ENCODE measurements at places on chromosomes 2 and 18.

DNA sequence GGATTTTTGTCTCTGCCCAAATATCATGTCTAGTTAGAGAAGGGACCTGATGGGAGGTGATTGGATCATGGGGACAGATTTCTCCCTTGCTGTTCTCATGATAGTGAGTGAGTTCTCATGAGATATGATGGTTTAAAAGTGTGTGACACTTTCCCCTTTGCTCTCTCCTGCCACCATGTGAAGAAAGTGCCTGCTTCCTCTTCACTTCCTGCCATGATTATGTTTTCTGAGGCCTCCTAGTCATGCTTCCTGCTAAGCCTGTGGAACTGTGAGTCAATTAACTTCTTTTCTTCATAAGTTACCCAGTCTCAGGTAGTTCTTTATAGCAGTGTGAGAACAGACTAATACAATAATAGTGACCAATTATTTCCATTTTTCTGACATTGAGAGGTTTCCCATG lies 167.3 kb upstream of the CYRIA start:
- DNase-seq: no peak

- DNase-seq: no peak
Measured at GRCh38 chr2:130760754-130761751, 5.7 kb downstream of the AMER3 start.

- DNase-seq: no peak
Measured at GRCh38 chr2:179987916-179988315, 19.2 kb downstream of the CWC22 start.

DNA sequence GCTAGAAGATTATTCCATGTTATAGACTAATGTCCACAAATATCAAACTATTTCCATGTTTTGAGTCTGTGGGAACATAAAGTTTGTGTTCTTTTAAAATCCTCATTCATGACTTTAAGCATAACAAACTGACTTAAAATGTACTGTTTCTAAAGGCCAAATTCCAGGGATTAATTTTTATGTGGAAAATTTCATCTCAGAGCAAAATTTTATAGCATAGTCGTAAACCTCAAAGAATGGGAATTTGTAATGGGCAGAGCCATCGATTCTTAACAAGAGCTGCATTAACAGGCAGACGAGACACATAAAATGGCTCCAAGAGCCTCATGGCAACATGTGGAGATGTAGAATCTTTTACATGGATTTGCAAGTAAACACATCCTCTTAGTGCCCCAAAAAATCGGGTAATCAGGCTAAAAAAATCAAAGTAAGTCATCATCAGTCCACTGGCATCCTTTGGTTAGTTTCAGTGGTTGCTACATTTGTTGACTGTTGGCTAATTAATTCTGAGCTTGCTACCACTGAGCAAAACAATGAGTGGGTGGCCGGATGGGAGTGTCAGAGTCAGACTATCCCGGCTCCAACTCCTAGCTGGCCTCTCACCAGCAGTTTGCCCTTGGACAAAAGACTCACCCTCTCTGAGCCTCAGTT lies 119.6 kb downstream of the FAM210A start:
- no peak for DNase-seq

GRCh38 chr18:8721094-8721669 lies 15.8 kb downstream of the MTCL1 start:
- DNase-seq: no peak

DNA sequence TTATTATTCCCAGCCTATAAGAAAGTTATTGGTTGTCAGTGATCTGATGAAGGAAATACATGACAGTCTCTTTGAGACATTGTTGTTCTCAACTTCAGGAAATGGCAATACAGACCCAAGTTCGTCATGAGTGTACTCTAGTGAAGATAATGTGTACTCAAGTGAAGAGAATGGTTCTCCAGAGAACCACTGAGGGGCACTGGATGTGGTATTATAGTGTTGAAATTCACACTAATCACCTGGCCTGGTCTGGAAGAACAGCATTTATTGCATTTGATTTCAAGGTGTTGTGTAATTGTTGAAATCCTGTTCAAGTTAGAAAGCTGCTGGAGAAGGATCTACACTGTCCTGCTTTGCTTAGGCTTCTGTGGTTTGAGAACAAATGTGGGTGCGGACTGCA lies 23.4 kb upstream of the OTX1 start:
- no peak for DNase-seq

GRCh38 chr2:6845312-6845711 lies 20.4 kb downstream of the CMPK2 start:
- DNase-seq: no peak

GRCh38 chr2:60739156-60739555 lies 16.9 kb upstream of the PAPOLG start:
- DNase-seq: no peak

- DNase-seq: no peak
Measured at GRCh38 chr2:109454765-109455394, 158.9 kb downstream of the SEPTIN10 start.

GRCh38 chr18:57806978-57807285 lies 3.8 kb upstream of the ATP8B1 start:
- no peak for DNase-seq

- DNase-seq: no peak
Measured at GRCh38 chr2:181573140-181573736, 83.7 kb downstream of the CERKL start.

GRCh38 chr2:39065616-39066015 lies 55.2 kb downstream of the SOS1 start:
- no peak for DNase-seq

DNA sequence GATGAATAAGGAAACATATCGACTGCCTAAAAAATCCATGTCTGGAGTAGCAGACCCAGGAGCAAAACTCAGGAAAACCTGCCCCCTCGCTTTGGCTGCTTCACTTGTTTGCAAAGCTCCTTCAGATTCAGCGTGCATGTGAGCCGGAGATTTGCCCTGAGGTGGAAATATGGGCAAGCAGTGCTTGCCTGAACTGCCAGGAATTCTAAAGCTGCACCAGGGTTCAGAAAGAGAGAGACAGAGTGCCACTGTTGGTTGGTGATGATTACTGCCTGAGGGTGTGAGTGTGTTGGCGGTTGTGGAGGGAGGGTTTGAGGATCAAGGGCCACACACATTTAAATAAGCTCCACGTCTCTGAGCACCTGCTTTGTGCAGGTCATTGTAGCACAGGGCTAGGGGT lies 139.6 kb upstream of the RGPD4 start:
- no peak for DNase-seq

DNA sequence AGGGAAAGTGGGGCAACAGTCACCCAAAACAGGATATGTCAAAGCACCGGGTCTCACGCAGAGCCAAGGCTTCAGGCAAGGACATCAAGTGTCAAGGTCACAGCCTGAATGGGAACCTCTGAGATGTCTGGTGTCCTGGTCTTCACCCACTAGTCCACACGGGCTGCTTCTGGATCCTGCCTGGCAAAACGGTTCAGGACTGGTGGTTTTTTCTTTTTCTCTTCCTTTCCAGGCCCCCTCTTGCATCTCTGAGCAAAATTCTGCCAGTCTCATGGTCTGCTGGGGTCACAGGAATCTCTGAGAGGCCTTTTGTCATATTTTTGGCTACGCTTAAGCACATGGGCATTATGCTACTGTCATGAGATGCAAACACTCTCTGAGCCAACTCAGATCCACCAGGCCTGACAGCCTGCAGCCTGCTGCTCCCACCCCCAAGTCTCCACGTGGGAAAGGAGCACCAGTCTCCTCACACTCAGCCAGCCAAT lies 518.2 kb upstream of the ZEB2 start:
- no peak for DNase-seq

GRCh38 chr18:59610546-59611140 lies 86.6 kb downstream of the CCBE1 start:
- no peak for DNase-seq

DNA sequence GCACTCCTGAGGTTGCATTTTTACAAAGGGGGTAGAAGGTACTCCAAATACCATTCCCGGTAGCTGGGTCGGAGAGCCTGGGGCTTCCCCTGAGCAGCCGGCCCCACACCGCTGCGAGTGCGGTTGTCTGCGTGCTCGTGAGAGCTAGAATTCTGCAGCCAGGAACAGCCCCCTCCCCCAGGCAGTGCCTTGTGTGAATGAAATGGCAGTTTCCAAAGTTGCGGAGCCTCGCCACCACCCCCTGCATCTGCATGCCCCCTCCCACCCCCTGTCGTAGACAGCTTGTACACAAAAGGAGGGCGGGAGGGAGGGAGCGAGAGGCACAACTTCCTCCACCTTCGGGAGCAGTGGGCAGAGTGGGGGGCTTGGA lies 1.1 kb downstream of the MYCN start:
- DNase-seq: no peak

DNA sequence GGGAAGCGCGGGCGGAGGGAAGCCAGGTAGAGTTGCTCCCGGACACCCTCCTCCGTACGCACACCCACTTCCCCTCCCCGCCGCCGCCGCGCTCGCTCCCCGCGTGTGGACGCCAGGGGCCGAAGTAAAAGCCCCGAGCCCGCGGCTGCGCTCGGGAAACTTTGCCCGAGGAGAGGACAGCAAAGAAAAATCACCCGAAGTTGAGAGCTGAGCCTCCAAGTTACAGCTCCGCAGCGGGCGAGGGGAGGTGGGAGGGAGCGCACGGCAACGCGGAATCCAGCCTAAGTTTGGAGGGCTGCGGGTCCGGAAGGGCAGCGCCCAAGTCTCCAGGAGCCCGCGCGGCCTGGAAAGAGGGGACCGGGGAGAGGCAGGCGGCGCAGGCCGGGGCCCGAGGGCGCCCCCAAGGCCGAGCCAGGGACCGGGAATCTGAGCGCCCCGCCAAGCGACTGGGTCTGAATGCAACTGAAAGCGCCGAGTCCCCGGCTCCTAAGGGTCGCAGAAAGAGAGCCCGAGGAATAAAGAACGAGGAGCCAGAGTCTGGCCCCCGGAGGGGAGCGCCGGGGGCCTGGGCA lies 706 bp upstream of the BCL11A start:
- DNase-seq: peak; percentile 58

DNA sequence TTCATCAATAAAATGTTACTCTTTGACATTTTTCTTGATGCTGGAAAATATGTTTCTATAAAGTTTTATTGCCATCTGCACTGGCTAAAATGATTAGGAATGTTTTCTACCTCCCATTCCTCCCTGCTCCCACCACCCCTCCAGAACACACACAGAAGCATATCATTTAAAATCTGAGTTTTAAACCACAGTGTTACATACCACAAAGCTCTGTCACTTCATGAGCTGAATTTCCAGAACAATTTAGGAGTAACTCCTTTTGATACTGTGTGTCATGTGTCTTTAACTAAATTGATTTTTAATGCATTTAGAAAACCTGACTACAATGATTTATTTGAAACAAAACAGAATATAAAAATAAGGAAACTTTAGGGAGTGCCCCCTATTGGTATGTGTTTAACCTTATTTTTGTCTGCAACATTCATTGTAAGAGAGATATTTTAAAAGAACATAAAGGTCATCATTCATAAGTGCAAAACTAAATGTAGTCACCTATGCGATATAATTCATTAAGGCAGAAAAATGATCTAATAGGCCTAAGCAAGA lies 52.0 kb downstream of the FEZ2 start:
- DNase-seq: no peak

DNA sequence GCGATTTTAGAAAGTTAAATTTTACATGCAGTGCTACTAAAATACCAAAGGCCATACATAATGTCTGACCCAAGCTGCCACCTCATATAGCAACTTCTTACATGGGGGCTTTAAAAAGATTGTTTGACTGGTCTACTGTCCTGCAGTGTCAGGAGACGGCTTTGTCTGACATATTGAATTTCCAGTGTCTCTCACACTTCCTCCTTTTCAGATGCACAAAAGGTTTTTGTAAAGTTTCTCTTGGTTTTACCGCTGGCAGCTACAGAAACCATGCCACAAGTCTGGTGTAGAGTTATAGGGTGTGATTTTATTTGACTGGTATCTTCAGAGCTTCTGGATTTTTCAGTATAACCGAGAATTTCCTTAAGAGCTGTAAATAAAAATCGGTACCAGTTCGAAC lies 1.1 kb upstream of the ASAP2 start:
- no peak for DNase-seq

DNA sequence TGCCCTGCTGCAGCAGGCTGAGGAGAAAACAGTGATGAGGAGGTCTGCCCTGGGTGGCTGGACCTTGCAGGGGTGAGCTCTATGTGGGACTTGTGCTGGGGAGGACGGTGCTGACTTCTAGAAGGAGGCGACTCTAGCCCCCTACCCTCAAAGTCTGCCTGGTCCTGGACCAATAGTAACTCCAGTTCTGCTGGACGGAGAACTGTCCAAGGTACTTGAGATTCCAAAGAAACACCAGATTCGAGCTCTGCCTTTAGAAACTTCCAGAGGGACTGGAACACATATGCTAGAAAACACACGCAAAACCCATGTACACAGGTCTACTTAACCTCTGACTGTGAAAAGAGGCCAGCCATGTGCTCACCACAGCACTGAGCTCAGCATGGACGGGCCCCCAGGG lies 260.6 kb downstream of the TWIST2 start:
- DNase-seq: no peak

GRCh38 chr2:144125751-144126150 lies 394.2 kb downstream of the ZEB2 start:
- DNase-seq: no peak

DNA sequence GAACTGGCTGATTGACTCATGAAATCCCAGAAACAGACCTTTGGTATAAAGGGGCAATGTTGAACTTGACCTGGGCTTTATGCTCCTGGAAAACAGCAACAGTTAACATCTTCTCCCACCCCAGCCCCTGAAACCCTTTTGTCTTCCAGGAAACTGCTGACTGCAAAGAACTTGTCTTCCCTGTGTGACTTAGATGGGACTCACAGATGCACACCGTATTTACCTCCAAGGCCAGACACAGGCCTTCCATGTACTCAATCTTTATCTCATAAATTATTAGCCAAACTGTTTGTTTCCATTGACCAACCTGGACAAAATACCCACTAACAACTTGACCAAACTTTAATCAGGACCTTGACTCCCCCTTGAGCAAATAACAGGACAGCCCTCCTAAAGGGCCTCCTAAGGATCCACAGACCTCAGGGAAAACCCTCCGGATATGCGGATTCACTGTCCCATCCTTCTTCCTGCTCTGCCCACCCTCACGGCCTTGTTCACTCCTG lies 36.3 kb downstream of the PIEZO2 start:
- no peak for DNase-seq

- DNase-seq: no peak
Measured at GRCh38 chr2:138565230-138565598, 63.6 kb downstream of the SPOPL start.

DNA sequence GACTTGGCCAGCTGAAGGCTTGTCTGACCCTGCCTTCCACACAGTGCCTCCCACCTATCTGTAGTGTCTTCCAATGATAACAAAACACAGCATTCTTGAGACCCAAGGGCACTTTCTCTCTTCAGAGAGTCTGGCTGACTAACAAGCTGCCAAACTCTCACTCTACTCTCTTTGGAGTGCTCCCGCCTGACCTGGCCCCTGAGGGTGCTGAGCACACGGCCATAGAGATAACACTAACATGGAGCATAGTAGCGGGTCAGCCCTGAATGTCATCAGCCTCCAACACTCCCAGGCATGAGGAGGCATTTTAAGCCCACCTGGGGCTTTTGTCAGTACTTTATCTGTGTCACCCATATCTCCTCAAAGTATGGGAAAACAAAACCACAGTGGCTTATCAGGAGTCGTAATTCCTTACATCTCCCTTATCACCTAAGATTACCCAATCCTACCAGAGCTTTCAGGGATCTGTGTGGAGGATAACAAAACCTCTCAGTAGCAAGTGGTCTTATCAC lies 160.3 kb upstream of the TCF4 start:
- no peak for DNase-seq

GRCh38 chr2:225486236-225486635 lies 86.7 kb downstream of the NYAP2 start:
- DNase-seq: no peak
